ENCODE measurements at places on chromosomes 2 and 18.

- DNase-seq, result no peak
These were observed 199.7 kb downstream of the LRRTM4 start for GRCh38 chr2:77322431-77322830.

- DNase-seq, result no peak
These were observed 65.3 kb downstream of the C1D start for GRCh38 chr2:67997528-67997900.

GRCh38 chr2:202299712-202300111 is 34.1 kb downstream of the NOP58 start:
- no peak for DNase-seq

- peak; percentile 13 for DNase-seq
These were observed 19.3 kb downstream of the BCL11A start for GRCh38 chr2:60534052-60534685.

DNA sequence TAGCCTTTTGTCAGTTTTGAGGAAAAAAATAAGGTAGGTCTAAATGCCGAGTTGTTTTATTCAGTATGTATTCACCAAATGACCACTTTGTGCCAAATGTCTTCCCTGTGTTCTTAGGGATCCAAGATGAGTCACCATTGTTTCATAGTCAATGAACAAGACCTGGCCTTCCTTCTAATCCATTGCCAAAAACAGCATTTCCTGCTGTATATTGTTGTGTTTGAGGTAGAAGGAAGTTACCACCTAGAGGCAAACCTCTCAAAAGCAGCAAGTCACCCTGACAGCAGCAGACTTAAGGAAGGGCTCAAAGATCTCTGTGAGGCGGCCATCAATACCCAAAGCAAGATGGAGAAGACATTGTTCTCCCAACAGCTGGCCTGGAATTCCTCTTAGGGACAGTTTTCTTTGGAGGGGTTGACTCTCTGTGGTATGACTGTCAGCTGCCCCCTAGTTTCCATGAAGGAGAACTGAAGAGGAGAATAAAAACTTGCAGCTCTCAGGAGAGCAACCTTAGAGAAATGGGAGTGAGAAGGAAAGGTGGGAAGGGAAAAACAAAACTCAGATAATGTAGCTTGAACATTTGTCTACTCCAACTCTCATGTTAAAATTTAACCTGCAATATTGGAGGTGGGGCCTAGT is 328.3 kb downstream of the LRATD1 start:
- no peak for DNase-seq

Measured in hematopoietic multipotent progenitor cell (in vitro differentiated cells).